ENCODE measurements at places on chromosomes 11 and 22.

GRCh38 chr11:85828640-85828978 lies 17.7 kb upstream of the SYTL2 start:
- no peak for DNase-seq

DNA sequence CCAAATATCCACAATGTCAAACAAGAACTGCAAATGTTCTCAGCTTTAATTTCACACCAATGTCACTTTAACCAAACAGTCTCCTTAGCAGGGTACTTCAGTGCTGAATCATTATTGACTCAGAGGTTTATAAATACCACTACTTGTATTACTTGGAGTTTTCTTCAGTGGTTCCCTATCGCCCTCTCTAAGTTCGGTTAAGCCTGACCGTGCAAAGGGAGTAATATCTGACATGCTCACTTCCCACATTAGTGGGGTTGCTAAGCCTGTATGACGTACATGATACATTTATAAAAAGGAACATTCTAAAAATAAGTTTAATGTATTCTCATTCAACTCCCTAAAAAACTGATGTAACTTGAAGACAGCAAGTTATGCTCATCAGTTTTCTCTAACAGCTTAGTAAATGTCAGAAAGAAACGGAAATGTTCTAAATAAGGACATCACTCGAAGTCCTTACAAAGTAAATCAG lies 93.1 kb upstream of the ZC3H12C start:
- peak; percentile 97 for DNase-seq

DNA sequence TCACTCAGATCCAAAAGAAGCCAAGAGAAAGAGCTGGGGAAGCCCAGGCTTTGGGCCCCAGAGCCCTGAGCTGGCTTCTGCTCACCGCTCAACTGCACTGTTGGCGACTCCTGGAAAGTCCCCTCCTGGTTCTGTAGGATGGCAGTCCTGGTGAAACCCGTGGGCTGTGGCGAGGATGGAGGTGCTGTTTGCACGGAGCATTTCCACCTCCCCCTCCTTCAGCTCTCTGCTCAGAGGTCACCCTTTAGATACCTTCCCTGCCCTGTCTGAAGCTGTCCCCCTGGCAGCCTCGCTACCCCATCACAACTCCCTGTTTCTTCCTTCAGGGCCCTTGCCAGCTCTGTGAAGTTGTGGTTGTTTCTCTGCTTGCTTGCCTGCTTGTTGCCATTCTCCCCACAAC lies 97.8 kb downstream of the MYO18B start:
- no peak for DNase-seq

- DNase-seq: no peak
These were observed 17.5 kb upstream of the FIBIN start for GRCh38 chr11:26976389-26976788.

DNA sequence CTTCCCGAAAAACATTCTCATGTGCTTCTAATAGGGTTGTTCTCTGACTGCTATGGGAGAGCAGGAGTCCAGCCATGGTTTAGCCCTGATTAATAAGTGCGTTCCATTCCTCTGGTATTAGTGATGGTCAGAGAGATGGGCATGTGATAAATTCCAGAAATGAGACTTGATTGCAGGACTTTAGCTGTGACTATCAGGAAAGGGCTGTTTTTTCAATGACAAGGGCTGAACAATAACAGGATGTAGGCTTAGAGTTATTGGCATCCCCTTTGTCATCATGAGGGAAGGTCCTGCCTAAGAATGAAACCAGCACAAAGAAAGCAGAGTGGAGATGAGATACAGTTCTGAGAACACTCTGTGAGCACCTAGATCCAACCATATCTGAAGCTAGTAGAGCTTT lies 494.6 kb downstream of the MIAT start:
- no peak for DNase-seq

- no peak for DNase-seq
These were observed 385.6 kb upstream of the LRRC4C start for GRCh38 chr11:41845066-41845465.

DNA sequence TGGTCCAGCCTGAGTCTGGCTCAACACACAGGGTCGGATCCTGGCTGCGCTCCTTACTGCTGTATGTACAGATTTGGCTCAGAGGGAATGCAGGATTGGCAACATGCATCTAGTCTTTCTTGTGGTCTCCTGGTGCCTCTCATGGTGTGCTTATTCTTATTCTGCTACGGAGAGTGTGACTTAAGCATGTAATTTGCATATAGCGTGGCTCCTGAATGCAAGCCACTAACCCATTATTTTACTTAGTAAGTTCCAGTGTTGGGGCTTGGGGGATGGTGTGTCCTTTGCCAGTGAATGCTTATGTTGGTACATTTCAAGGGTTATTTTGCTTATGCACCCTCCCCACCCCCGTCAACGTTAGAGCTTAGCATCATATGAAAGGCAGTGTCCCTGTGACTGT lies 51.2 kb downstream of the PTPRJ start:
- no peak for DNase-seq

- no peak for DNase-seq
These were observed 1.3 kb downstream of the PARVB start for GRCh38 chr22:44025171-44026065.

Measured in AG04449 (cell line).